ENCODE measurements at places on chromosomes 13 and 19.

DNA sequence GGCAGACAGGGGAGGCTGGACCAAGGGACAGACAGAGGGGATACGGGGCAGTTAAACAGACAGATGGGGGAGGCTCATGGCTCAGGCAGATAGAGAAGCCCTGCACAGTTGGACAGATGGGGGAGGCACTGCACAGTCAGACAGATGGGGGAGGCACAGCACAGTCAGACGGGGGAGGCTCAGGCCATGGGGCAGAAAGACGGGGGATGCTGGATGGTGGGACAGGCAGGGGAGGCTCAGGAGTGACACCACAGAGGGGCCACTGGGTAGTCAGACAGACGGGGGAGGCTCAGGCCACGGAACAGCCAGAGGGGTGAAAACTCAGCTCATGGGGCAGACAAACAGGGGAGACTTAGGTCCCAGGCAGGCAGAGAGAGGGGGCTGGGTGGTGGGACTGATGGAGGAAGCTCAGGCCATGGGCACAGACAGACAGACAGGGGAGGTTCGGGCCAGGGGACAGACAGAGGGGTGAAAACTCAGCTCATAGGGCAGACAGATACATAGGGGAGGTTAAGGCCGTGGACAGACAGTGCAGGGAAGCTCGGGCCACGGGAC, 886 bp downstream of the MFSD12 start:
- no peak for DNase-seq

DNA sequence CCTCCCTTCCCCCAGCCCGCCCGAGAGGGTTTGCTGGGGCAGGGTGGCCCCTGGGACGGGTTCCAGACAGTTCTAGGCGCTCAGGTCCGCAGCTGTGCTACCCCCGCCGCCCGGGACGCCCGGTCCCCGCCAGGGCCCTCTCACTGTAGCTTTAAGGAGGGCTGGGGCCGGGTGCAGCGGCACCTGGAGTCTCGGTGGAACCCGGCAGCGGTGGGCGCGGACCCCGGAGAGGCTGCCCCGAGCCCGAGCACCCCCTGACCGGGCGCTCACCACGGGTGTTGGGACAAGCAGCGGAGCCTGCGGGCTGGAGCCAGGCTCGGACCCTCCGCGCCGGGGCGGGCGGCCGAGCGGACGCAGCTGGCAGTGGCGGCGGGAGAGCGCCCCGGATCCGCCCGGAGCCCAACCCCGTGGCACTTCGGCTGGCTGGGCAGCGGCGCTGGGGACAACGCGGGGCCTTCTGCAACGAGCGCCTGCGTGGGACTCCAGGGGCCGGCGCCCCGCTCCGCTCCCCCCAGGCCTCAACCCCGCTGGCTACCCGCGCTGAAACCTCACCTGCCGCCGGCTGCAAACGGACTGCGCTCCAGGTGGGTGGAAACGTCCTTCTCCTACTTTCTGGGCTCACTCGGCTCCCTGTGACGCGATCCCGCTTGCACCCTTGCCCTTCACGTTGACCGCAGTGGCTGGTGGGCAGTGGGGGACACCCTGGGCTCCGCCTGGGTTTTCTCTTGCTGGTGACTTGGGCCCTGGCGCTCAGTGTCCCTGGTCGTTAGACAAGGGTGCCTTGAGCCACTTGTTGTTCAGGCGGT, 81.1 kb downstream of the ZNF429 start:
- DNase-seq, result no peak

GRCh38 chr13:37127691-37128241, 22.3 kb upstream of the CSNK1A1L start:
- no peak for DNase-seq

DNA sequence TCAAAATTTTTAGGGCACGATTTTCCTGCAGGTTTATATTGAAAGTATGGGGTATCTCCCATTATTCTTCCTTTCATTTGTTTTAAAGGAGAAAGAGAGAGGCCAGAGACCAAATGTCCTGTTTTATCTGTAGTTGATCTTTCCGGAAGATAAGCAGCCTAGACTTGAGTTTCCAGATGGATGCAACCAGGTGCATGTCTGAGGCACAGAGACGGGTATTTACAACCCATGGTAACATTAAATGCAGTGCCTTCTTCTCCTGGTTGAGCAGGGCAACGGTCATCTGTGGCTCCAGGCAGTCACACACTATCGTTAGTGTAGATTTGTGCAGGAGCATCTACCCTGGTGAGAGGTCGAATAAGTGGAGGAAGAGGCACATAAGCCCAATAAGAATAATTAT, 1507.1 kb downstream of the UQCRFS1 start:
- DNase-seq, result no peak

GRCh38 chr13:111610879-111611278, 290.4 kb downstream of the TEX29 start:
- DNase-seq, result no peak

DNA sequence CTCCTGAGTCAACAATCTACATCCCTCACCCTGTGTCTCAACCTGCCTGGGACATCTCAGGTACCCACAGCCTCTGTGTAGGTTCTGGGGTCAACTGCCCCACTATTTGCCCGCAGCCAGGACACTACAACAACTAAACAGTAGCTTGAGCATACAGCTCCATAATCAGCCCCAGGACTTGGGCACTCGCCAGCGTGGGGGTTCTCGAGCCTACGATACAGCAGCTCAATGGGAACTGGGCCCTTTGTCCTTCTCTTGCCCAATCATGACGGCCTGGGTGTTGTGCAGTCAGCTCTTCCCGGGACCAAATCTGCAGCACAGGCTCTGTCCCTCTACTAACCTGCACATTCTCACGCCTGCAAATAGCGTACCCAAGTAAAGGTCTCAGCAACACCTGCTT, 1.3 kb downstream of the ZNF180 start:
- DNase-seq, result no peak

- DNase-seq, result no peak
Observed at GRCh38 chr13:25371875-25372283, at the start of gene ATP8A2. TSS of gene ATP8A2 (plus strand) at chr13:25371974. CDS start at chr13:25372213, 239 bp downstream.

- no peak for DNase-seq
Observed at GRCh38 chr19:2329149-2329478, 630 bp downstream of the SPPL2B start.

DNA sequence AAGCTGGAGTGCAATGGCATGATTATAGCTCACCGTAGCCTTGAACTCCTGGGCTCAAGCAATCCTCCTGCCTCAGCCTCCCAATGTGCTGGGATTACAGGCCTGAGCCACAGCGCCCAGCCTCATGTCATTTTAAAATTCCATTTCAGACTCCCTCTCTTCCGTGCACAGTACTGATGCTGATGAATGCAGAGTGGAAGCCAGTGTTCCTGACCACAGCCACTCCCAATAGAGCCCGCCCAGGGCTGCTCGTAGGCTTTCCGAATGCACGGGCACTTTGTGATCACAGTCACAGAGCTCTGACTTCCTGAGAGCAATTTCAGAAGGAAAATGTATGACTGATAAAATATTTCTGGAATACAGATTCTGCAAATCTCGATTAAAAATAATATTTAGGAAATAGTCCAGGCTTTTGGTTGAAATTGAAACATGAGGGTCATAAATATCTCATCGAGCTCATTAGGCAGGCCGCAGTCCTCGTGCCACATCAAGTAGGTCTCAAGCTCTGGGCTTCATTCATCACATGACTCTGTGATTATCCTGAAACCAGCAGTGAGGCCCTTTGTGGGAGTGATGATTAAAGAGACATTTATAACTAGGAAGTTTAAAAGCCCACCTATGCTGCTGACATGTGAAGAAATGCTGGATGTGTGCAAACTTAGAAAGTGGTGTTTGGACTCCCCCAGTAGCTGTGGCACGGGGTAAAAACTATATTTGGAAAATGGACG, 38.9 kb upstream of the AMER2 start:
- no peak for DNase-seq

DNA sequence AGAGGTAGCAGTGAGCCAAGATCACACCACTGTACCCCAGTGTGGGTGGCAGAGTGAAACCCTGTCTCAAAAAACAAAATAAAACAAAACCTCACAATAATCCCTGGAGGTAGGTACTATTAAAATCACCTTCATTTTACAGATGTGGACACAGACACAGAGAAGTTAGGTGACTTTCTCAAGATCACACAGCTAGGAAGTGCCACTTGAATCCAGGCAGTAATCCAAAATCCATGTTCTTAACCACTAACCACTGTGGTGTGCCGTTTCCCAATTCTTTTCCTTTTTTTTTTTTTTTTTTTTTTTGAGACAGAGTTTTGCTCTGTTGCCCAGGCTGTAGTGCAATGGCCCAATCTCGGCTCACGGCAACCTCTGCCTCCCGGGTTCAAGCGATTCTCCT, 9.0 kb downstream of the PPP1R14A start:
- no peak for DNase-seq

DNA sequence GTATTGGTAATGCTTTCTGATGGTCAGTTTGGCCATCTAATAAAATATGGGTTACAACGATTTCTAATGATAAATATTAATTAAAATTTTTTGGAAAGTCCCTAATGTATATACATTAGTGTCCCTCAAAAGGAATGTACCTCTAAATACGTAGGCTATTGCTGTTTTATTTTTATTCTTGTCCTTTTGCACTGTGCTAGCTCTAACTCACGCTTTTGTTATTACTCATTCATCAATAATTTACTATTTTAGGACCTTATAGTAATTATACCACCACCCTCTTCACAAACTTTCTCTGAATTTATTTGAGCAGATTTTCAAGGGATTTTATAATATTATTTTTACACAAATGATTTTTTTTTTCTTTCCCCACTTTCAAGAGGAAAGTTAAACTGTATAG, 795.9 kb upstream of the PCDH9 start:
- no peak for DNase-seq

GRCh38 chr19:28414748-28415147, 798.2 kb downstream of the UQCRFS1 start:
- no peak for DNase-seq

GRCh38 chr13:108328848-108329247, 59.3 kb downstream of the TNFSF13B start:
- no peak for DNase-seq

DNA sequence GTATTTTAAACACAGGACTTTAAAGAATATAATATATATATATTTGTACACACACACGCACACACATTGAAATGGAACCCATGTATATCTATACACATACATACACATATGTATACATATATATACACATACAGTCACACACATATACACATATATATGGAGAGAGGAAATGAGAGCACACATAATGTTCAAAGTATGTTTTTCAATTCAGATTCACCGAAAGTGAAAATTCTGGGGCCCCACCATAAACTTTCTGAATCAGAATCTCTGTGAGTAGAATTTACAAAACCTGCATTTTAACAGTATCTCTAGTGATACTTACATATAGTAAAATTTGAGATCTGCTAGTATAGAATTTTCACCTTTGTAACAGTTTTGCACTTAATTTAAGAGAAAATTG, 60.4 kb upstream of the OBI1 start:
- no peak for DNase-seq

- no peak for DNase-seq
Observed at GRCh38 chr13:75789451-75790197, 153.5 kb downstream of the LMO7 start.

- no peak for DNase-seq
Observed at GRCh38 chr19:16378291-16378889, 53.8 kb downstream of the KLF2 start.

GRCh38 chr19:31955061-31955460, 390.3 kb upstream of the ZNF507 start:
- no peak for DNase-seq

GRCh38 chr19:2627319-2627829, 75.1 kb downstream of the GNG7 start:
- peak; percentile 99 for DNase-seq

DNA sequence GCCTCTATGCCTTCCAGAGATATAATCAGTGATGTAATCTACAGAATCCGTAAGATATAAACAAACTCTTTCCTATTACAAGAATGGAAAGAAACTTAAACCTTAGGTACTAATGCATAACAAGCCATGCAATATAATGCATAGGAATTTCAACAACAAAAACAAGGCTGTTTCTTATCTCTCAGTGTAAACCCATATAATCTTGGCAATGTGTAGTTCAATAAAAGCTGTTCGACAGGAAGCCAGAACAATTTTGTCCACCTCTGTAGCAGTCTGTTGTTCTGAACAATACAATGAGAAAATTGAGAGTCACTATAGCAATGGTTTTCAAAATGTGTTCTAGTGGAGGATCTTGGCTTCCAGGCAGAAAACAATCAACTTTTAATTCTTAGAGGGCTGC, 111.5 kb upstream of the FREM2 start:
- no peak for DNase-seq

GRCh38 chr19:2084993-2085720, 11.0 kb downstream of the MOB3A start:
- DNase-seq, result no peak

DNA sequence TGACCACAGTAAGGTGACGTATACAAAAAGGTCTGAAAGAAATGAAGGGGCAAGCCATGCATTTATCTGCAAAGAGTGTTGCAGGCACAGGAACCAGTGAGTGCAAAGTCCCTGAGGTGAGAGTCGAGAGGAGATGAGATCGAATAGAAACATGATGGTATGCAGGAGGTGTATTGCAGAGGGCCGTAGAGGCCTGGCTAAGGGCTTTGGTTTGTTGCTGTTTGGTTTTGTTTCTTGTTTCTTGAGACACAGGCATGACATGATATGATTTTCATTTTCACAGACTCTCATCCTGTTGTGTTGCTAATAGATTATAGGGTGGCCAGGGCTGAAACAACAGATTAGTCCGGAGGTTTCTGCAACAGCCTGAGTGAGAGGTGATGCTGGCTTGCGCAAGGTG, 80.4 kb downstream of the HSPH1 start:
- DNase-seq, result no peak

- DNase-seq, result no peak
Observed at GRCh38 chr13:37101201-37101600, 4.3 kb downstream of the CSNK1A1L start.

- no peak for DNase-seq
Observed at GRCh38 chr19:15323496-15324235, 8.7 kb downstream of the BRD4 start.

DNA sequence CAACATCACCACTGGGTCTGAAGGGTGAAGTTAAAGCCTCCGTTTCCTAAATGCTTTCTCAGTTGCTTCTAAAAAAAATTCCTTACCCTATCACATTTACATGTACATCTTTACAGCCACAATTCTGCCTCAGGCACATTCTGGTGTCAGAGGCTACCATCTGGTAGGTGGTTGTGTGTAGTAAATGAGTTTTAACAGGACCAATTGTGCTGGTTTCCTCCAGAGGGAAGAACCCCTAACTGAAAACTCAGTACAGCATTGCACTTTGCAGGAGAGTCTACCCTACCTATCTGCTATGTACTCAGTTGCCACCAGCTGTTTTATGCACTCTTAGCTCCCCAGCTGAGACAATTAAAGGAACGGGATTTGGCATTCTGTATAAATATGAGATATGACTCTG, 1576.5 kb downstream of the PCDH9 start:
- no peak for DNase-seq

DNA sequence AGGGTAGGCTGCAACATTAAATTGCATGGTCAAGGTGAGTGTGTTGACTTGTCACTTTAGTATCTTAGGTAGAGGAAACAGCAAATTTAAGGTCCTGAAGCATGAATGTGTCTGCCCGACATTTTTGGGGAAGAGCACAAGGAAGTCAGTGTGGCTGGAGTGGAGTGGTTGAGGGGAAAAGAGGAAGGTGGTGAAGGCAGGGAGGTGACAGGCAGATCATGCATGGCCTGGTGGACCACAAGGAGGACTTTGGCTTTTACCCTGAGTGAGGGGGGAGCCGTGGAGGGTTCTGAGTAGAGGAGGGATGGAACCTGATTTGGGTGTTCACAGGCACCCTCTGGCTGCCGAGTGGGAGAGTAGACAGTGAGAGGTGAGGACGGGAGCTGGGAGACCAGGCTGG, 168.0 kb downstream of the IER2 start:
- no peak for DNase-seq

All from retinal pigment epithelial cell (primary cell).